ENCODE measurements at places on chromosomes 13 and 19.

DNA sequence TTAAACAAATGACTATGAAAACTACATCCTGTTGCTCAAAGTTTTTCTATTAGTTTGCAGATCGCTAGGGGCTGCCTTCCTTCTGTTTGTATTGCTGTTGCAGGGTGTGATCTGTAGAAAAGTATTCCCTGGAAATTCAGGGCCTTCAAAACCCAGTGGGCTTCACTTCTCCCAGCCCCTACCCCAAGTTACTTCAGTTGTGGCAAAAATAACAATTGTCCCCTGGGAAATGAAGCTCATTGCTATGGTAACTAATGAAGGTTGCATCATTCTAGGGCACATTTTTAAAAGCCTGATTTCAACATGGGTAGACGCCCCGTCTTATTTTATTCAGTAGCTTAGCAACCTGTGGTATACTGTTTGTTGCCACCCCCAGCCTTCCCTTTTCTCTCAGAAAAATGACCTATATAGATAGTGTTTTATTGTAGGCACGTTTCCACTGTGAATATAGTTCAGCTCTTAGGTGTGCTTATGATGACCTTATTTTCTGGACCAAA is 60.9 kb downstream of the WDFY2 start:
- no peak for DNase-seq

DNA sequence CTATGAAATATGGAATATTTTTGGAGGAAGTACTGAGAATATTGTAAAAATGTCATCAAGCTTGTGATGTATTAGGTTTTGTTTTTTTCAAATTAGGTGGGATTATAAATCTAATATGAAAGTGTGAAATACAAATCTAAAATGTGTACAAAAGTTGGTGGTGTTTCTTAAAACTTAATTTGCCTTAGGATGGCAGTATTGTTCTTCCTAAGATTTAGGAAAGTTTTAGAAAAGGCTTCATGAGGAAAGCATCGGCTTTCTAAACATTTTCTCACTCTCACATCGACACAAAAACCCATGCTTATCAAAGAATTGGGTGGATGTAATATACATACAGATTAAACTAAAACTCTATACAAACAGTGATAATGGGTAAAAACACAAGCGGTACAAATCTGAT is 972.0 kb upstream of the PCDH20 start:
- no peak for DNase-seq

GRCh38 chr13:34941436-34941834 is 635 bp upstream of the NBEA start:
- DNase-seq = no peak

DNA sequence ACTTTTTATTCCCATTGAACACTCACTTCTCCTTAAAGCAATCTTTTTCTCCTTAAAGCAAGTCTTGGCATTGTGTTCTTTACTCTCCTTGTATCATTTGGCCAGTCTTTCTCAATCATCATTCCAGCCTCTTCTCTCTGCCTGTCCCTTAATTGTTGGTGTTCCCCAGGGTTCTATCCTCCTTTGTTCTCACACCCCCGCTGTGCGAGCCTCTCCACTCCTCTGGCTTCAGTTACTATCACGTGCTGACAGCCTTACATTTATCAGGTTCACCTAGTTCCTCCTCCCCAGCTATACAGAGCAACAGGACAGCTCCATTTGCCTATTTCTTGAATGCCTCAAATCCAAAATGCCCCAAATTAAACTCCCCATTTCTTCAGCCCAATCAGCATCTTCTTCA is 24.6 kb downstream of the CYSLTR2 start:
- DNase-seq = no peak

- DNase-seq = no peak
Observed at GRCh38 chr13:97257800-97258799, 36.0 kb downstream of the MBNL2 start.

Data from smooth muscle cell of the brain vasculature (primary cell).